ENCODE measurements at places on chromosomes 3 and 15.

DNA sequence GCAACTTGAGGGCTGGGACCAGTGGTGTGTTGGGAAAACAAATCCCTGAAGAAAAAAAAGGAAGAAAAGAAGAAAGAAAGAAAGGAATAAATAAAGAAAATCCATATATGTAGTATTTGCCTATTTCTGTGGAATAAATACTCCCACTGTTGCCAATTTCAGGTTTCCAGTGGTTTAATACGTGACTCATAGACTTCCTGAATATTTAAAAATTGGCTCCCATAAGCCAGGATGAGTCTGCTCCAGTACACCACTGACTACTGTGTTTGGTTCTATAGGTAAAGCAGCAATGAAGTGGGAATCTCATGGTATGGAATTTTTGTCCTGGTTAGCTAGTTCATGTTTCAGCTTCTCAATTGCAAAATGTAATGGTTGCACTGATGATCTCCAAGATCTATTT, 31.6 kb downstream of the PYDC2 start:
- DNase-seq, result no peak

DNA sequence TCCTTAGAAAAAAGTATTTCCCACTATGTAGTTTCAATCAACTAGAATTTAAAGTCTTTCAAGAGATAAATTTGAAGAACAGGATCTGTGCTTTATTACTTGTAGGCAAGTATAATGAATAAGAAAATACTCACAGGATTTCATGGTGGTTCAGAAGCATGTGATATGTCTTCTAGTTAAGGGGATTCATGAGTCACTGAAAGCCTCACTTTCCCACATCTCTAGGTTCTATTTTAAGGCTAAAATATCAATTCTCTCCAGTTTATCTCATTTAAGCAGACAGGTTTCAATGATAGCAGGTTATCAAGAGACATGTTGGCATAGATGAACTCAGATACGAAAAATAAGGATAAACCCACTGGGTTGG, 437.8 kb upstream of the BCHE start:
- DNase-seq, result no peak

DNA sequence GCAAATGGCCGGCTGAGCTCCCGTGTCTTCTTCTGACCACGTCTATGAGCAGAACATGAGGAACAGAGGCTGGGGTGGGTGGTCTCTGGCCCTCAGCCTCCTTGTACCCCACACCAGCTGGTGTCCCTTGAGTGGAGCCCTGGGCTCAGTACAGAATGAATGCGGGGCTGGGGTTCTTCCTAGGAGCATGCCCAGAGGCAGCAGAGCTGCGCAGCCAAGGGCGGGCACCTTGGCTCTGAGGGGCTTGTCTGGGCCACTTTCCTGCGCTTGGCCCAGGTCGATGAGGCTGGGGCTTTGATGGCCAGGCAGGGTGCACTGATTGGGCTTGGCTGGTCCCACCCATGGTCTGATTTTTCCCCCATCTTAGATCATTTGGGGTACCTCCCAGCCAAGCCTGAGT, 6.4 kb downstream of the SCN5A start:
- DNase-seq, result no peak

DNA sequence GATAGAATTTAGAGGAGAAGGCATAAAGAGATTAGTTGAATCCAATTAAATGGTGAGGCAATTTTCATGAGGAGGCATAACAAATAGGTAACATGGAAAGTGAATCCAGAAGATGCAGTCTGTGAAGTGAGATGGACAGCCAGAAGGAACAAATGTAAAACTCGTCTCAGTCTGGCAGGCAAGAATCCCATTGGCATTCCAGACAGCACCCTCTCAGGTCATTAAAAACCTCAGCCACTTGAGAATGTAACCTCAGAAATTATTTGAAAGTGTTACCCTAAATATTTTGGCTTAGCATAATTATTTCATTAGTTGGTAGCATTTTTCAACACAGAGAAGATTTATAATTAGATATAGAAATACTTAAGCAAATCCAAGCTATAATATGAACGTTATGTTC, 342.3 kb downstream of the LRRC3B start:
- no peak for DNase-seq

- DNase-seq, result no peak
These were observed 27.2 kb downstream of the EEFSEC start for GRCh38 chr3:128180436-128180835.

DNA sequence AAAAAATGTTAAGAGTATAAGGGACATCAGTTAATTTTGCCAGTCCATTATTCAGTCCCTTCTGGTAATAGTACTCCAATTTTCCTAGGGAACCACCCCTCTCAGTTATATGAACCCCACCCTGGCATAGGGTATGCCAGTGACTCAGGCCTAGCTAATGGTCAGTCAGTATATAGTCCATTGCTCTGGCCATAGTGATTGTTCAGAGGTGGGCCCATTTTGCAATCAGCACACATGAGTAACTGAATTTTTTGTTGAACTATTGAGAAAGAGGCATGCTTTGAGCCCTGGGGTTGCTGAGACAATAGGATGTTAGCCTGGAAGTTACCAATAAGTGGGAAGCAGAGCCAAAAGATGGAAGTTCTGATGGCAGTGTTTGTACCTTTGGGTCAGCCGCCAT, 4.1 kb downstream of the LRCH3 start:
- no peak for DNase-seq

DNA sequence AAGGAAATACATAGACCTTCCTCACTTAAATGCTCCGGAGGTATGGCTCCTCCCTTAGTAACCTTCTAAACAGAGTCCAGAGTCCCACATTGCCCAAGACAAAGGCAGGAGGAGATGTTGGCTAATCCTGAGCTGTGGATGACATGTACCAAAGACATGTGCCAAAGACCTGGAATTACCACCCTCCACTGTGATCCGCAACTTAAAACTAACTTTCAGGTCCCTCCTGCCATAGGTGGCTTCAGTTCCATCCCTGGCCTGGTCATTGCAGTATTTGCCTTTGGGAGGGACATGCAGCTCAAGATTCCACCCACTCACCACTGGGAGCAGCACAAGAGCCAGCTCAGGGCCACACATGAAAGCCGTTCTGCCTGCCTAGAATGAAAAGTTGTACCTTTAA, 28.0 kb downstream of the MYZAP start:
- DNase-seq, result no peak

DNA sequence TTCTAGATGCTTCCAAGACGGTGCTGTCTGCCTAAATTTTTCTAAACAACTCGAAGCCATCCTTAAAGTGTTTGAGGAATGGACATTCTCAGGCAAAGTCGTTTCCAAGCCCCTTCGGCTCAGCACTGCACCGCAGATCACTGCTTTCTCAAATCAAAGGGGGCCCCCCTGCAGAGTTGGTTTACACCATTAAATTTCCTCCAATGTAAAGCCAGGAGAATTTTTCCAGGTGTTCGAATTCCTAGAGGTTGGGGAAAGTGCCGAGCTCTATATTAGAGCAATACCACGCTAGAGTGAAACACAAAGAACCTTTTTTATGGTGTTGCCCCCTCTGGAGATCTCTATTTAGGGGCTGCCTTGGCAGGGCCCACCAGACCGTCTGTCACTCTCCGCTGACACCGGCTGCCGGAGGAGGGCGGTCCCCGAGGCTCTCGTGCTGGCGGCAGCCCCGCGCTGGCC, 277.9 kb upstream of the NR2F2 start:
- DNase-seq, result no peak

DNA sequence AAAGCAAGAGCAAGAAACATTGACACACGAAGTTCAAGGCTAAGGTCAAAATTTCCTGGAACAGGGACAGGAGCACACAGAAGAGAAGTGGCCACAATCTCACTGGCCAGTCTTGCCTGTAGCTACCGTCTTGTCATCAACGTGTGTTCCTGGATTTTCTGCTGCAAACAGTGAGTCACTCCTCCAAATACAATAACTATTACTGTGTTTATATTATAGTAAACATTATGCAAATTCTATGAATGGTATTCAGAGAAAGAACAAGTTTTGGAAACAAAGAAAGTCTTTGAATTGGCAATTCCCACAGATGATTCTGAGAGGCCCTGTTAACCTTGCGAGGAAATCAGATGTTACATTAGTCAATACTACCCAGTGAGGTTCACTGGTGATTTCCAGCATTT, 220.5 kb downstream of the FAM43A start:
- no peak for DNase-seq

DNA sequence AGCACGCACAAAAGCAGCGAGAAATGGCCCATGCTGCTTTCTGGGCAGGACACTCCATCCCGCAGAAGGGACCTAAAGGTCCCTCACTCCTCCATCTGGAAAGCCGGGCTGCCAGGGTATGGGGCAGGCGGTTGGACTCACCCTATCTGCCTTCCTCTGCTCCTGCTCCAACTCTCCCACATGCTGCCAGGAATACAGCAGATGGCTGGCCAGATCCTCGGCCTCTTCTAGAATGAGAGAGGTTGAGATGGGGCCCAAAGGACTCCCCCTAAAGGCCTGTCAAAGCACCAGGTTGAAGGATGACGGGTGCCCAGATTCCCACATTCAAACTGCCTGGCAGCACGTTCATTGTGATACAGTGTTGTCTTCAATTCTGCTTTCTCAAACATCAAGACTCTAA, 85.1 kb upstream of the C2CD4B start:
- no peak for DNase-seq

DNA sequence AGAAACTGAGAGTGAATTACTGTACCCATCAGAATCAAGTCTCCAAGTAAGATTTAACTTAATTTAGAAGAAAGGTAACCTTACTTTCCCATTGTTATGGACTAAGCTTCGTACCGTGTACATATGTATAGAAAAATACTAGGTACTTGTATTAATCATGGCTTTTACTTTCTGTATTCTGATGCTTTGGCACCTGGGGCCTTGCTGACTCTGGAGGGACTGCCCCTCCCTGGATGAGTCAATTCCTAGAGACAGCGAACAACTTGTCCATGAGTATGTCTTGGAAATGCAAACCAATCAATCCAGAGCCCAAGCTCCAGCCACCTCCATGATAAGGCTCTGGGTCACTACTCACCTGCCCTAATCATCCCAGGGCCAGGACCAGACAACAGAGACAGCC, 50.0 kb upstream of the DGKG start:
- no peak for DNase-seq

GRCh38 chr15:62849316-62850106, 193.0 kb upstream of the TPM1 start:
- no peak for DNase-seq

- no peak for DNase-seq
These were observed 180.2 kb upstream of the KCNH8 start for GRCh38 chr3:18968120-18968519.

- no peak for DNase-seq
These were observed 182.2 kb upstream of the IL12A start for GRCh38 chr3:159806412-159806811.
